ENCODE measurements at places on chromosomes 11 and 22.
A peak's percentile ranks its signal among the peaks of the same experiment; 100 is the strongest.

GRCh38 chr22:37710675-37711074 lies 13.8 kb downstream of the TRIOBP start:
- DNase-seq = no peak

DNA sequence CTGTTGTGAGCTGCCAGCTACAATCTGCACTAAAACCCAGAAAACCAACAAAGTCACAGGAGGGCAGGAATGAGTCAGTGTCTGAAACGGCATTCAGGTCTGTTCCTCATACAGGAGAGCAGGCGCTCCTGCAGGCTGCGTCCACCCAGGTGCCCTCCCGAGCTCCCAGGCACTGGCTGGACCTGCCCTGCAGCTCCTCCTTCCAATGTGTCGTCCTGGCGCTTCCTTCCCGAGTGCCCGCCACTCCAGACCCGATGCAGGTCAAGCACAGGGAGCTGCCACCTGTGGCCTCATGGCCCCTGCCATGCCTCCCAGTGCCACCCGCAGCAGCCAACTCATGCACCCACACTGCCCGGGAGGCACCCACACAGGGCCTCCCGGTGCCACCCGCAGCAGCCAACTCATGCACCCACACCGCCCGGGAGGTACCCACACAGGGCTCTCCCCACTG lies 12.0 kb downstream of the BRD1 start:
- no peak for DNase-seq

DNA sequence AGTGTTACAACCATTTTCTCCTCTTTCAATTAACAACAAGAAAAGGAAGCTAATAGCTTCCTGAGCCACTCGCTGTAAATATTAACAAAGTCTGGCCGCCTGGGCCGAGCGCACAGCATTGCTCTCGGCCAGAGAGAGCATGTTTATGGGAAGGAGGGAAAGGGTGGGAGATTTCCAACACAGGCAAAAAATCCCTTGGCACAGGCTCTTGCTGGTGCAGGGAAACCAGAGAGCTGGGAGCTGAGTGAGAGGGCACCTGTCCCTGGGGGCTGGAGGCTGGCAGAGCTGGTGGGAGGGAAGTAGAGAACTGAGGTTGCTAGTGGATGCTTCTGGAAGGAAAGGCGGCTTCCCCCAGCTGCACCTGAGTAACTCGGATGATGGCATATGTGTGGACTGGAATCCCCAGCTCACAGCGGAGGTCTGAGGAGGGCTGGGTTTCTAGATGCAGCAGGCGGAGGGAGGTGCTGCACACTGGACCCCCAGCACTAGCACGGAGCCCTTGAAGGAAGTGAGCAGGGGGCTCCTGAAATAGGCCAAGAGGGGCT lies 59.6 kb downstream of the FLRT1 start:
- no peak for DNase-seq

DNA sequence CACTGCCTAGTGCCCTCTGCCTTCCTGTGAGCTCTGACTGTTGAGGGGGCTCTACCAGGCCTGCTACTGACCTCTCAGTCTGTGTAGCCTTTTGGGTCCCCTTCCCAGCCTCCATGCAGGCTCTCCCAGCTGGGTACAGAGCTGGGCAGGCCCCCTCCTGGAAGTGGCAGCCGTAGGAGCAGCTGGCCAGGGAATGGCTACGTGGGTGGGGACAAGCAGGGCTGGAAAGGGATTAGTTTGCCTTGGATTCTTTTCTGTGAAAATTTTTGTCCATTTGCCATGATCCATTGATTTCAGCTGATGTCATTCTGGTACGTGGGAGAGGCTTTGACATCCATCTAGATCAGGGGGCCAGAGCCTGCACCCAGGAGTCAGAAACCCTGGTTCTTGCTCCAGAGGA lies 23.9 kb upstream of the NECTIN1 start:
- no peak for DNase-seq

- no peak for DNase-seq
These were observed 325.8 kb downstream of the C11orf87 start for GRCh38 chr11:109747839-109748238.

GRCh38 chr11:119315131-119316015 lies 1.6 kb downstream of the MCAM start:
- no peak for DNase-seq

- no peak for DNase-seq
These were observed 57.9 kb downstream of the BUD13 start for GRCh38 chr11:116714902-116715301.

GRCh38 chr11:61297746-61298145 lies 2.6 kb upstream of the VWCE start:
- DNase-seq = peak; percentile 56

DNA sequence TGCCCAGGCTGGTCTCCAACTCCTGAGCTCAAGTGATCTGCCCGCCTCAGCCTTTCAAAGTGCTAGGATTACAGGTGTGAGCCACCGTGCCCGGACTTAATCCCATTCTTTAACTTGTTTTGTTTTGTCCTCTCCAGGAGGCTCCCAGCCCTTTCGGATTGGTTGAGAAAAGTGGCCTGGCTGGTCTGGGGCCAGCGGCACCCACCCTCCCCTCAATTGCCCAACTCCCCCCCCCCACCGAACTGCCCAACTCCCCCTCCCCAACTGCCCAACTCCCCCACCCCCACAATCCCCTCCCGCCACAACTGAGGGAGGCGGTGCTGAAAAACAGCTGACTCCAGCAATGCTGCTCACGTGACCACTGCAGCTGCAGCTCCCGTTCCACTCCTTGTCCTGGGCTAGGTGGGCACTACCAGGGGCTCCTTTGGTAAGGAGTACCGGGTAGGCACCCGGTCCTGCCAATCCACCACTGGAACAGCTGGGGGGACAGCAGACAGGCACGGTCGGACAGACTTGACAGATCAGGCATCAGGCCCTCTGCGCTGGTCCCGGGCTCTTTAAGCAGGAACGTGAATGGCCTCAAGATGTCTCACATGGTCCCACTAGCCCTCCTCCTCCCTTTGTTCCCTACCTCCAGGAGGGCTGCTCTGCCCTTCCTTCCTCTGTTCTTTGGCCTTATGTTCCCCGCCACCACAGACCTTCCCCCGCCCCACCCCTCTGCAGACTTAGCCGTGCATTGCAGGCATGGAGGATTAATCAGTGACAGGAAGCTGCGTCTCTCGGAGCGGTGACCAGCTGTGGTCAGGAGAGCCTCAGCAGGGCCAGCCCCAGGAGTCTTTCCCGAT lies at the start of gene TCN2:
Gene TCN2 (plus strand): TSS at position 720 of the 845 bp plus-strand sequence. CDS start 158 bp downstream, outside the sequence.
- no peak for DNase-seq

DNA sequence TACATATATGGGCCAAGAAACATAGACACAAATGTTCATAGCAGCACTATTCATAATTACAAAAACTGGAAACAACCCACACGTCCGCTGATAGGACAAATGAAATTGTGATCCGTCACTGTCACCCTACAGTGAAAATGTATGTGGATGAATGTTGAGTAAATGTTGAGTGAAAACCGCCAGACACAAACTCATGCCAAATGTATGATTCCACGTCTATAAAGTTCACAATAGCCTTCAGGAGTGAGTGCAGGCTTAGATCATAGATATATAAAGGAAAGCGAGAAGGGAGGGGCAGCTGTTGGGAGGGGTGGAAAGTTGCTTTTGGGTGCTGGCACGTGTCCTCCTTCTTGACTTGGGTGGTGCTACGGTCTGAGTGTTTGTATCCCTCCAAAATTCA lies 33.6 kb downstream of the DBX1 start:
- no peak for DNase-seq

DNA sequence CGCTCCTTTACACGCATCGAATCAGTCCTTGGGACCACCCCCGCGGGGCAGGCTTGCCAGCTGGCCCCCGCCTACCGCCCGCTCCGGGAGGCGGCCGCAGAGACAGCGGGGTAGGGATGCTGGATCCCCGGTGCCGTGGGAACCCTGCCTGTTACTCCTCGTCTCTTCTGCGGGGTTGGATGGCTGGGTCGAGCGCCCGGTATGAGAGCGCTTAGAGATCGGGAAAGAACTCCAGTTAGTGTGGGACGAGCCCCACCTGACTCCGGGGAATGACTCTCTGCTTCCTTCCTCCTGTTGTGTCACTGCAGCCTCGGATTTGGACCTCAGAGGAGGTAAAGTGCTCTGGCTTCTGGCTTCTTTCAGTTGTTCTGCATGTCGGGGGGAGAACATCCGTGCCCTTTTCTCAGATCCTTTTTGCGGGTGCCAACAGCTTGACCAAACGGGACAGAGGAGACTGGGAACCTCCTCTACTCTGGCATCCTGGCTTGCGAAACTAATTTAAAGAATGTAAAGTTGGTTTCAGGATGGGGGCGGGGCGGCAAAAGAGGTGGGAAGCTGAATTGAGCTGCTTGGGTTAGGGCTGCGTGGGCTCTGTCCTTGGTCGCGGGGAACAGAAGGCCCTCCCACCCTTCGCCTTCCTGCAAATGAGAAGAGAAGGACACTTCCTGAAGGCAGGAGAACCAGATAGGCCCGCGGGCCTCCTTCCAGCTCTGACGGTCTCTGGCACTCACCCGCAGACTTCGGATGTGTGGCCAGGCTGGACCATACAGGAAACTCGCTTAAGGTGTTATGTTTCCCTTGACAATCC lies 938 bp downstream of the LAYN start:
- peak; percentile 84 for DNase-seq

GRCh38 chr22:37234736-37235711 lies 9.0 kb downstream of the RAC2 start:
- DNase-seq = no peak

DNA sequence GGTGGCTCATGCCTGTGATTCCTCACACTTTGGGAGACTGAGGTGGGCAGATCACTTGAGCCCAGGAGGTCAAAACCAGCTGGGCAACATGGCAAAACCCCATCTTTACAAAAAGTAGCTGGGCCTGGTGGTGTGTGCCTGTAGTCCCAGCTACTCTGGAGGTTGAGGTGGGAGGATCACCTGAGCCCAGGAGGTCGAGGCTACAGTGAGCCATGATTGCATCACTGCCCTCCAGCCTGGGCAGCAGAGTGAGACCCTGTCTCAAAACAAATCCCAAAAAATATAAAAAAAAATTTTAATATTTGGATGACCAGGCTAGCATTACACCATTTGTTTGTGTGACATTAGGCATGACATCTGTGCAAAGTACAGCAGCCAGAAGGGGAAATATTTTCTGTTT lies 49.7 kb upstream of the CTTN start:
- DNase-seq = no peak

DNA sequence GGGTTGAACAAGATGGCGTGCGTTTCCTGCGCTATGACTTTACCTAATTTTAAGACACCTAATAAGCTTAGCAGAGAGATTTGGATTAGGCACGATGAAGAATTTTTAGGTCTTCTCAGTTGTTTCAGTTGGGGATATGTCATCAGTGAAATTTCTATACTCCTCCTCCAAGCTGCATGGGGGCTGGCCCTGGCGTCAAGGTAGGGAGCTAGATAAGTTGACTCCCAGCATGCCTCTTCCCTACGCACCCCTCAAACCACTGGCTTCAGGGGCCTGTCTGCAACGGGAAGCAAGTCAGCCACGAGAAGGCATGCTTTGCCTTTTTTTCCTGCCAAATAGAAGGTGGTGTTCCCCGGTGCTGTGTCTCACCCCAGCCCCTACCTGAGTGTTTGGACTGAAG lies 13.3 kb downstream of the DGAT2 start:
- DNase-seq = no peak

GRCh38 chr11:20489948-20490347 lies 102.4 kb downstream of the PRMT3 start:
- no peak for DNase-seq

DNA sequence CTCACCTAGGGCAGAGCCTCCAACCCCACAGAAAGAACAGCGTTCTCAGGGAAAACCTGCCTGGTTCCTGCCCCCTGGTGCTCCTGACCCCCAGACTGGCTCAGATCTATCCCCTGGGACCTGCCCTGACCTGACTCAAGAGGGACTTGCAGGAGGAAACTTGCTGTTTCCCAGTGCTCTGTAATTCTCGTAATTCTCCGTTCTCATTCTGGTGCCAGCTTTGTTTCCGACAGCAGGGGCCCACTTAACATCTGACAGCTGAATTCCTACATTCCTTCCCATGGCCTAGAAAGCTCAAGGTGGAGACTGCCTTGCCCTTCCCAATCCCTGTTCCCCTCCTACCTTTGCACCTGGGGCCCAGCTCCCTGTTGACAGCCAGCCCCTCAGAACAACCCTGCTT lies 12.5 kb upstream of the CSF2RB start:
- DNase-seq = no peak

- DNase-seq = no peak
These were observed 2.6 kb upstream of the NAALADL1 start for GRCh38 chr11:65060913-65061408.

DNA sequence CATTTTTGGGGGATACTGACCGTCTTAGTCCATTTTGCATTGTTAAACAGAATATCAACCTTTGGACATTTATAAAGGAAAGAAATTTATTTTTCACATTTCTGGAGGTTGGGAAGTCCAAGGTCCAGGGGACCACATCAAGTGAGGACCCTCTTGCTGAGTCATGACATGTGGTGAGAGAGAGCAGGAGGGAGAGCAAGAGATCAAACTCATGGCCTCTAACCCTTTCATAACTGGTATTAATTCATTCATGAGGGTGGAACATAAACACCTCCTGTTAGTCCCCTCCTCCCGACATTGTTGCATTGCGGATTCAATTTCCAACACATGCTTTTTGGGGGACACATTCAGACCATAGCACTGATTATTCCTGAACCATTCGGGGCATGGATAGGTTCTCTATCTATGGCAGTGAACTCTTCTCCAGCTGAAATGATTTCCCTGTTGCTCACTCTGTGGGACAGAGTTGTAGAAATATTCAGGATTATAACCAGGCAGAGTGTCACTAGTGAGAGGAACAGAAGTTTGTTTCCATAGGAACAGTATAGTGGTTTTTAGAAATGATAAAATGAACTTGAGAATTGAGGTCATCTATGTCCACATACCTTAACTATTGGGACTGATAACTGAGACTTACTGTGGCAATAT lies 88.2 kb upstream of the OR9Q1 start:
- DNase-seq = no peak

DNA sequence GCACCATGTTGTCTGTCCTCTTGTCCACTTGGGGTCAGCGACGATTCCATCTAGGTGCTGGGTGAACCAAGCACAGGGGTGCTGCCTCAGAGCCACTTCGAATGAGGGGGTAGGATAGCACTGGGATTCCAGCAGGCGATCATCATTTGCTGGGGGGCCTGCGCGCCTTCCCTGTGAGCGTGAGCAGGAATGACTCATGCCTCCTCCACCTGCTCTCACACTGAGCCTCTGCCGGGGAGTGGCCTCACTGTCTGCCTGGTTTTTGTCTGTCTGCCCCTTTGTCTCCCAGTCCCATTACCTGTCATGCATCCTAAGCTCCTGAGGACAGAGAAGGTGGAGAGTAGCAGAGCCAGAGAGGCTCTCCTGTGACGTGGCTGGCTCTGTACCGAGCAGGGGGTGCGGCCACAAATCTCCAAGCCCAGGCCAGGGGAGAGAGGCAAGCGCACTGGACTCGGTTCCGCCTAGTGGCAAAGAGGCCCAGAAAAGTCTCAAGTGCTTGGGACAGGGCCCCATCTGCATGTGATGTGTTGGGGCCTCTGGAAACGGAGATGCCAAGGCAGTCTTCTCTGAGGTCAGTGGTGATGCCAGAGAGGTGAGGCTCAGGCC lies 30.8 kb downstream of the RSPH14 start:
- DNase-seq = no peak

- no peak for DNase-seq
These were observed 38.1 kb downstream of the NUP50 start for GRCh38 chr22:45201678-45202332.

- DNase-seq = no peak
These were observed 341.4 kb downstream of the BRD1 start for GRCh38 chr22:49486225-49486624.

All from amniotic stem cell (primary cell).